Transverse colon (tissue), 4 donors: ENCODE measurements at places on chromosomes 6 and 20.

GRCh38 chr20:1657556-1658334, at the start of gene SIRPG:
Gene SIRPG, minus strand, starts transcription at chr20:1657779. Its CDS starts 65 bp downstream, at chr20:1657714.
- DNase-seq, result no peak

- no peak for DNase-seq
Measured at GRCh38 chr6:1316489-1316971, 4.6 kb downstream of the FOXQ1 start.

- DNase-seq, result no peak
Measured at GRCh38 chr6:151313066-151313491, 73.3 kb downstream of the AKAP12 start.

DNA sequence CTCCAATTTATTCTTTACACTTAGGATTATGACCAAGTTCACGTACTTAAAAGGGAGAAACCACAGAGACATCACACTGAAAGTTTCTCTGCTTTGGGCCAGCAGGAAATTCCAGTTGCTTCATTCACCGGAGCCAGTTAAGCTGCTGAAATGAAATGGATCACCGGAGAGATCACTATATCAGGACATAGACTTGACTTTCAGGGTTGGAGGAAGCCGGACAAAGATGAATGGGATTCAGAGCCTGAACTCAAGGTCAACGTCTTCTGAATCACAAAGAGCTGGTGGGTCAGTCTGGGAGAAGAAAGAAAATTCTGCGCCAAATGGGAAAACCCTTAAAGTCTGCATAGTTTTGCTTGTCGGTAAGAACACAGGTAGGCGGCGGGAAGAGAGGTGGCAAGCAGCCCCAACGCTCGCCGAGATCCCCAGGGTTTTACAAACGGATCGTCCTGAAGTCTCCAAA, 81.9 kb upstream of the CCDC28A start:
- no peak for DNase-seq

DNA sequence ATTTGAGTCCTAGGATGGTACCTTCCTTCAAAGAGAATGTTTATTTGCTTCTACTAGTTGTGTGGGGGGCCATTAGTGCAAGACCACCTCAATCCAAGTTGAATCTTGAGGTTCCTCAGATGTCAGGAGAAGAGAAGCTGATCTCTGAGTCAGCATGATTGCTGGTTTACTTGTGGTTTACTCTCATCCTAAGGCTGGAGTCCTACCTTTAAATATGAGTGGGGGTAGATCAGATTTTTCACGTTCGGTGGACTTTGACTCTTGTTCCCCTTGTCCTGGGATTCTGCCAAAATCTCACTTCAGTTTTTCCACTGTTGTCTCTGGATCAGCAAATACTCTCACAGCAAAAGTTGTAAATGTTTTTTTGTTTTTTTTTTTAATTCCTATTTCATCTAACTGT, 84.6 kb upstream of the F13A1 start:
- no peak for DNase-seq

DNA sequence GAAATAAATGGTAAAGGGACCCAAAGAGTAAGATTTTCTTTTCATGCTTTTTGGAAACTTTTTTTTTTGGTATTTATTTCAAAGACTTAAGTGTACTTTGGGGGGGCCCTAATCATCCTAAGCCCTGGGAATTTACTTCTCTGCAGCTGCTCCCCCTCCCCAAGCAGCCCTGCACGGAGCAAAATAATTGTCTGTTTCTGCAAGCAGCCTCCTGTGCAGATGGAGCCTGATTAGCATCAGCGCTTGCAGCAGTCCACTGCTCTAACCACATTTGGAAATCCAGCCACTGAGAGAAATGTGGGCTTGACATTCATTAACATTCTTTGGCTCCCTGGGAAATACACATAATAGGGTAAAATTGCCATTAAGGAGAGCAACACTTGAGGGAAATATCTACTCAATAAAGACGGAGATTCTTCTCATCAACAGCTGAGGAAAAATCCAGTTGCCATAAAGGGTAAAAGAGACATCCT, 309.2 kb upstream of the MAP3K7 start:
- no peak for DNase-seq

GRCh38 chr20:58198901-58199355, 29.5 kb downstream of the ANKRD60 start:
- DNase-seq, result no peak

- DNase-seq, result no peak
Measured at GRCh38 chr20:39897781-39898466, 791.1 kb downstream of the MAFB start.

DNA sequence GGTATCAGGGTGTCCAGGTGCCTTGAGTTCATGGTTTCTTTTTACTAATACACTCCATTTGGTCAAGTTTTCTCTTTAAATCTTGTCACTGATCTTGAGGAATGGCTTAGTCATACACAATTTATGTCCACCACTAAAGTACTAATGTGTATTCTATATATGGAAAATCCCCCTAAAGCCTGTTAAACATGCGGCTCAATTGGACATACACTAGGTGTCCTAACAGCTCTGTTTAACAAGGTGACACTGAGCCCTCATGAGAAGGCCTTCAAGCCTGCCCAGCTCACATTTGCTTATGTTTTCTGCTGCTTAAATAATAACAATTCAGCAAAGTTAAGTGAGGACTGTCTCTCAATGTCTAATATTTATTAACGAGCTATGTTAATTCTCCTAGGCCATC, 31.5 kb downstream of the PDE7B start:
- DNase-seq, result no peak

- no peak for DNase-seq
Measured at GRCh38 chr6:89834884-89835792, 5.5 kb downstream of the CASP8AP2 start.

DNA sequence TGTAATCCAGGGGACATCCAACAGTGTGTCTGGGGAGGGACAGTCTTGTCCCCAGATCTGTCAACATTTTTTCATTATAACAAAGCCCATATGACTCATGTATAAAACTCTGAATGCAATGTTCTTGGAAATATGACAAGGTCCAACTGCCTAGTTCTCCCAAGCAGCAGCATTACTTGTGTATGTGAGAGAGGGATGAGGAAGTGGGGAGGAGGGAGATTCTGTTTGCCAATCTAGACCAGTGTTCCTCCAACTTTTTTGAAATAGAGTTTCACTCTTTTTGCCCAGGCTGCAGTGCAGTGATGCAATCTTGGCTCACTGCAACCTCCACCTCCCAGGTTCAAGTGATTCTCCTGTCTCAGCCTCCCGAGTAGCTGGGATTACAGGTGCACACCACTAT, 394.8 kb downstream of the DHX35 start:
- no peak for DNase-seq

DNA sequence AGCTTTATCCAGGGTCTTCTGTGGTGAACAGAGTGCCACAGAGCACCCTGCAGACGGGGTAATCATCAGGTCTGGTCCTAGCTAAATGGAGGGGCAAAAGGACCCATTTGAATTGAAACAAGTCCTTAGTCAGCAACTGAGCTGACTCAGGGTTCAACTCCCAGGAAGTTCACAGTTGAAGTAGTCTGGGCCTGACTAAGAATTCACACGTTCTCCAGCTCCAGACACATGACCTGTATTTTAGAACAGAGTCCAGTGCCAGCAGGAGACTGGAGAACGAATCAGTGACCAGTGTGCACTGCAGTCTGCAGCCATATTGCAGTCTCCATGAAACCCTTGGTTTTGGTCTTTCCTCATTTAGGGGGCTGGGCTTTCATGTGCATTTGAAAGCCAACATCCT, 85.2 kb downstream of the ELOVL4 start:
- DNase-seq, result no peak

- DNase-seq, result no peak
Measured at GRCh38 chr20:22542427-22542826, 41.9 kb downstream of the FOXA2 start.
